ENCODE measurements at places on chromosomes 7 and 10.

DNA sequence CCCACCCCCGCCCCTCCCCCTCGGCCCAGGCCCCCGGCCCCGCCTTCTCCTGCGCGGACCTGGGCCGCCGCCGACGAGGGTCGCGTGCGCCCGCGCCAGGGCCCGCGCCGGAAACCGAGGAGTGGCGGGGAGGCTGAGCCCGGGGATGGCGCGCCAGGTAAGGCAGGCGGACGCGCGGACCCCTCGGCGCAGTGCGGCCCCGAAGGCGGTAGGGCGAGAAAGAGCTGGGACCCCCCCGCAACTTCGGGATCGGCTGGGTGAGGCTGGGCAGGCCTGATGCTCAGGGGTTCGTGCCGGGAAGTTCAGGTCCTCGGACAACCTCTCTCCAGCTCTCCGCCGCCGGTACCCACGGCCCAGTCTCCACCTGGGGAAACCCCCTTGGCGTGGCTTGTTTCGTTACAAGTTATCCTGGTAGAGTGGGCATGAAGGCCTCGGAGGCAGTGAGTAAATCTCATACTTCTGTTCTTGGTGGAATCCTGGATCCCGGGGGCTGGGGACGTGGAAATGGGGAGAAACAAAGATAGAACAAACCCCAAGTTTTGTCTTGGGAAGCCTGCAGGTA is 58.4 kb downstream of the ZNF467 start:
- no peak for DNase-seq

- no peak for DNase-seq
Measured at GRCh38 chr7:151687523-151688235, 168.0 kb upstream of the RHEB start.

DNA sequence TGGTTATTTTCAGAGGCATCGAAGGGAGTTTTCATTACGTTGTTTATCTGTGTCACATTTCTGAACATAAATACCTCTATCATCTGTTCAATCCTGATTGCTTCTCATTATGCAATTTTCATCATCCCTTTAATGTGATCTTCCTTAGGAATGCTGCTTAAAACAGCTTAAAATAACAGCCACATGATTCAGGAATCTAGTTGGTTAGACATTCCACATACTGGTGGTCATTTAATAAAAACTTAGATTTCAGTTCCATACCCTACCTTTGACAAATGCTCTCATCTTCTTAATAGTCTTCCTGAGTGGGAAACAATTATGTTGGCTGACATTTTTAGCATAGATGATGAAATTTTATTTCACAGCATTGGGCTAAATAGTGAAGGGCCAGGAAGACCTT is 191.3 kb upstream of the CDCA7L start:
- no peak for DNase-seq

DNA sequence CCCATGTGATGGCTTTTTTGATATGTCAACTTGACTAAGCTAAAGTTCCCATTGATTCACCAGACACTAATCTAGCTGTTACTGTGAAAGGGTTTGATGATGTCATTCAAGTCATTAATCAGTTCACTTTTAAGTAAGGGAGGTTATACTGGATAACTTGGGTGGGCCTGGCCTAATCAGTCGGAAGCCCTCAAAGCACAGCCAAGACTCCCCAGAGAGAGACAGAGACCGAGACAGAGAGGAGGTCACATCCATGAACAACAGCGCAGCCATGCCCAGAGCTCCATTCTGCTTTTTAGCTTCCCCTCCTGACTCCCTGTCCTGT is 103.4 kb downstream of the TRIL start:
- no peak for DNase-seq

DNA sequence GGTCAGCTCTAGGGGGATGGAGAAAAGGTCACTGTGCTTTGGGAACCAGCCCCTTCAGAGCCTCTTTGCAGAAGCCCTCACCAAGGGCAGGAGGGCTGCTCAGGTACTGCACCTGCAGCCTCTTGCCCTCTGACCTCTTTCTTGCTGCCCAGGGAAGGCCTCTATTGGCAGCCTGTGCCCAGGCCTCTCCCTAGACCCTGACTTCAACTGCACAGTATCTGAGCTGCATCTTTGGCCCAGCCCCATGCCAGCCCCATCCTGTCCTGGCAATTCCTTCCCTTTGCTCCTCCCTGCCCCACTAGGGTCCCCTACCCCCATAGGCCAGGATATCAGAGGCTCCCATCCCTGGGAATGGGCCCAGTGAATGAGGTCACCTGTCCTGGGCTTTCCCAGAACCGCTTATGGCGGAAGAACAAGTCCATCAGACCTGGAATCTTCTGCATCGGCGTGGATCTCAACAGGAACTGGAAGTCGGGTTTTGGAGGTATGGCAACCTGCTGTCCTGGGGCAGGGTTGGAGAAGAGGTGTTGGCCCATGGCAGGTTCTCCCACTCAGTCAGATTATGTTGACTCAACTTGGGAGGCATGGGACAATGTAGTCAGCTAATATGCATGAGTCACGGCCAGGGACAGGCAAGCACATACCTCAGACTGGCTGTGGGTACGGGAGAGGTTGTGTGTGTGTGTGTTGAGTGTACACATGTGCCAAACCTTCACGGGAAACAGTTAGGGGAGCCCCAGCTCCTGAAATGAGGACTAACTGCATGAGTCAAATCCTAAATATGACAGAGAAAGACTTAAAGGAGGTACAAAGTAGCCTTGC is 17.1 kb upstream of the CPA1 start:
- DNase-seq = peak; percentile 48

DNA sequence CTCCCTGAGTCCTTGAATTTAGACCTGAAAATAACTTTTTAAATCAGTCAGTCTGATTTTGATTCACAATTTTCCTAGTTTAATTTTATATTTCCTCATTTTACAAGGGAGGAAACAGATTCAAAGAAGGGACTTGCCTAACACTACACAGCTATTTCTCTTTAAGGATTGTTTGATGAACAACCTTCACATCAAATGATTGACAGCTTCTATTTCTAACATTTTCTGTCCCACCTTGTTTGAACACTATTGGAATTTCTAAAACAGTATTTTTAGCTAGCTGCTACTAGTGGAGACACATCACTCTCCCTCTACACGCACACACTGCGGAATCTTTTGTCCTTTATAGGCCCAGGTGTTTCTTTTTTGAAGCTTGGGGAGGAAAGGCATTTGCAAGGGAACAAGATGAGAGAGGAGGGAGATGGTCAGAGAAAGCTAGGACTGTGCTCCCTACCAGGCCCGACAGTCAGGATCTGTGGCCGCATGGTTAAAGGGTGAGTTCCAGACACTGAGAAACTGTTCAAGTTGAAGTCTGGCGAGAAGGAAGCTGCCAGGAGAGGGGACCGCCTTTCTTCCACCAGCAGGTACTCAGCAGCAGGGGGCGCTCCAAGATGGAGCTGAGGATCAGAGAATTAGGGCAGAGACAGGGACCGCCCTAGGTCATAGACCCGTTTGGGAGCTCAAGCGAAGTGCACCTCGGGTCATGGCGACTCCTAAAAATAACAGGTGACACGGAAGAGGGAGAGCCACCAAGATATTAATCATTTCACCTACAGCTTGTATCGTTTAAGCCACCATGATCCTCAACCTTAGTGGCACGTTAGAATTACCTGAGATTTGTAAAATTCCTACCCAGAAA is 49.7 kb downstream of the DNAJC12 start:
- DNase-seq = peak; percentile 75

GRCh38 chr7:81770728-81771223 is 929 bp upstream of the HGF start:
- no peak for DNase-seq

DNA sequence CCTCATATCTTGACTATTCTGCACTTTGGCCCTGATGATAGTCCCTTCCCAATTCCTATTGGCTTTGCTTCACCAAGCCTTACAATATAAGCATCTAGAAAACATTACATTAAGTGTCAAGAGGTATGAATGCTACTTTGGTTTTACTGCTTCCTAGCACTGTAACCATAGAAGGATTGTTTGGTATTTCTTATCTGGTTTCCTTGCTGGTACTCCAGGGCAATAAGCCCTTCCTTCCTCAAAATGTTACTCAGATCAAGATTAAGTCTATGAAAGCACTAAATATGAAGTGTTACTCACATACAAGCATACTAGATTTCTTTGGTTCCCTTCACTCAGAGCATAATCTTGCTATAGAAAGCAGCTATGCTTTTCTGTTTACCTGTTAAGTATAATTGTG is 492.5 kb downstream of the ETV1 start:
- no peak for DNase-seq

DNA sequence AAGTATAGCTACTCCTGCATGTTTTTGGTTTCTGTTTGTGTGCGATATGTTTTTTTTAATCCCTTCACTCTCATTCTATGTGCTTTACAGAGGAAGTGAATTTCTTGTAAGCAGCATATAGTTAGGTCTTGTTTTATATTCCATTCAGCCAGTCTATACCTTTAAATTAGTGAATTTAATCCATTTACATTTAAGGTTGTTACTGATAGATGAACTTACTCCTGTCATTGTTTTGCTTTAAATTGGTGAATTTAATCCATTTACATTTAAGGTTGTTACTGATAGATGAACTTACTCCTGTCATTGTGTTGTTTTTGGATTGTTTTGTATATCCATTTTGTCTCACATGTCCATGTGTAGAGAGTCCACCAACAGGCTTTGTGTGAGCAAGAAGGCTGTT is 11.1 kb downstream of the GIMAP8 start:
- no peak for DNase-seq

DNA sequence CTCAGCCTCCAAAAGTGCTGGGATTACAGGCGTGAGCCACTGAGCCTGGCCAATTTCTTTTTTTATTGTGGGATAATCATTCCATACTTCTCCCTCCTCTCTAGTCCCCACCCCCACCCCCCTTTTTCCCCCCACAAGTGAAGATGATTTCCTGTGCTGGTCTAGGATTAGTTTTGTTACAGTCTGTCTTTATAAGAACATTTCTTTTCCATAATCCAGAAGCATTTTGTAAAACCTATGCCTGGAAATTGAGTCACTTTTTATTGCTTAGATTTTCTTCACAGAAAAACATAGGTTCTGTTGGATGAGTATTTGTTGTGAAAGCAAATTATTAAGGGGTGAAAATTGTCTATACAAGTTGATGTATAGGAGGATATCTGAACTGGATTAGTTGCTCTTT is 98.9 kb downstream of the KAT6B start:
- no peak for DNase-seq

Measured in sciatic nerve (tissue), 2 donors.